ENCODE measurements at places on chromosomes 5 and 9.

GRCh38 chr9:109046346-109046745, 33.0 kb upstream of the CTNNAL1 start:
- DNase-seq, result no peak

DNA sequence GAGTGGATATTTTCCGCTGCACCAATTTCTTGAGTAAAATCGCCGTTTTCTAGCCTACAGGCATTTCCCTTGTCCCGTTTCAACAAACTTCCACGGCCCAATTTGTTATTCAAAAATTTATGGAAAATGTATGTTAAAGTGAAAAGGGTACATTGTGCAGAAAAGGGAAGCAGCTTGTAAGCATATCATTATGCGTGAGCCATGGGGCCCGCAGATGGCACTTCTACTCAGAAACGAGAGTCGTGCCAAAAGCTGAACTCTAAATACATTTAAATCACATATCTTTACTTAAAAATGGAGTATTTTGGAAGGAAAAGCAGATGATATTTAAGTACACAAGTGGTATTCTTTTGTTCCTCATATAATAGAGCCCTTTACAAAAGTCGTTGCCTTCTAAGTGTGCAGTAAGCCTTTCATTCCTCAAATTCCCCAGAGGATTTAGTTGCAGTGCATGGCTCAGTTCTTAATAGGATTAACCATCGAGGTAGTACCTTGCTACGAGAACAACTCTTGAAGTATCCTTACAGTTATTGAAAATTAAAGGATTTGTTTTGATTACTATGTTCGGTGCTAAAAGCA, 1227.2 kb upstream of the WWC1 start:
- DNase-seq, result no peak

GRCh38 chr9:5939530-5939929, 48.8 kb downstream of the MLANA start:
- DNase-seq, result no peak

DNA sequence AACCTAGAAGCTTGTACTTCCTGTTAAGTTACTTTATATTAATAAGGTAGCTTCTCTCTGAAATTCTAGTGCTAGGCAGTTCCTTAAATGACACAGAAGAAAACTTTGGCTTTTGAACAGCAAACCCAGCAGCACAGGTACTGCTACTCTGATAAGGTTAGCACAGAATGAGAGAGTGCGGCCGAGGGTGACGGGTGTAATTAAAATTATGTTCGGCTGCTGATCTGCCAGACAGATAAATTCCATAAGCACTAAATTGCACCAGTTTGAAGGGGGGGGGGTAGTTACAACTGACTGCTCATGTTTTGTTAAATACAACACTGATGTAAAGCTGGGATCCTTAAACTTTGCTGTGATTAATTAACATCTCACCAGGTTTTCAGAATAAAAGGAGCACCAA, 475.1 kb downstream of the SPOCK1 start:
- no peak for DNase-seq

DNA sequence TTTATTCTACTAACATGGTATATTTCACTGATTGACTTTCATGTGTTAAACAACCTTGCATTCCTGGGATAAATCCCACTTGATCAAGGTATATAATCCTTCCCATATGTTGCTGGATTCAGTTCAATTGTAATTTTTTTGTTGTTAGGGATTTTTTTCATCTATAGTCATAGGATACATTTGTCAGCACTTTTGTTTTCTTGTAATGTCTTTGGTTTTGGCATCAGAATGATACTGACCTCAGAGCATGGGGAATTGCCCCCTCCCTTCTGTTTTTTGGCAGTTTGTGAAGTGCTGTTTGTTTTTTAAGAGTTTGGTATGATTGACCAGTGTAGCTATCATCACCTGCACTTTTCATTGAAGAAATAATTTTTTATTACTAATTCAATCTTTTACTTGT, 176.8 kb upstream of the RASEF start:
- DNase-seq, result no peak

DNA sequence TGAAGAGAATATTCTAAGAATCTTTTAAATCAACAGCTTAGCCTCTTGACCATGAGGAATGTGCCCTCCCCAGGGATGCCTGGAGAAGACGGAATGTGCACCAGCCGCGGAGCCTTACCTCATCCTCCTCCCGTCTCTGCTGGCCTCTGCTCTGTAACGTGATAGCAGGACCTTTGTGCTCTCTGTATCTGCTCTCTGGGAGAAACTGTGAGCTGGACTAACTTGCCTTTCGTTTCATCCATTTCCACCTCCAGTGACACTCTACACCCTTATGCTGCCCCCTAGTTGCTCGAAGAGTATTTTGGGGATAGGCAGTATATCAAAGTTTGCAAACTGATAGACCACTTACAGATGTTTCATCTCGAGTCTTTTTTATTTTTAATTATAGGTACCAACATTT, 141.4 kb downstream of the NPR3 start:
- DNase-seq, result no peak

- DNase-seq, result no peak
Measured at GRCh38 chr5:19565466-19565865, 422.5 kb downstream of the CDH18 start.

GRCh38 chr5:154479160-154479943, 1.3 kb upstream of the HAND1 start:
- DNase-seq, result no peak

DNA sequence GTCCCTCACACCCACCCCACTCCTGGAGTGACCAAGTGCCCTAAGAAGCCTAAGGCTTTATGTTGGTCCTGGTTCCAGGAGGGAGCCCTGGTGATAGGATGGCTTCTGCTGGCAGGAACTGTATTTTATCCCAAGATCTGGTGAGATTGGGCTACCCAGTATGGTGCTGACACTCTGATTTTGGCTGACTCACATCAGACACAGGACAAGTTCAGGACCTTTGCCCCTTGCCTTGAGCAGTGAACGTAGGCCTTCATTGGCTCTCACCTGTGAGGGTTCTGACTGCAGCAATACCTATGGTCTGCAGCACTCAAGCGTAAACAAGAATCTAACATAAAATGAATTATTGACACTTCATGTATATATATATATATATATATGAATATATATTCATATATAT, 25.0 kb downstream of the BHMT start:
- DNase-seq, result no peak

- no peak for DNase-seq
Measured at GRCh38 chr5:14872070-14872989, 752 bp upstream of the ANKH start.

All from AG09309 (cell line).